ENCODE measurements at places on chromosomes 7 and 10. TPM values are rescaled to one million over a fixed set of nuclear protein-coding genes. Genes with fewer than 3 reads are reported as not detected.

The NSUN6 gene
- 13.0 TPM for total RNA-seq

The NPC1L1 gene
- total RNA-seq: 0.28 TPM

The VPS37D gene
- 8.0 TPM for total RNA-seq

The TCTN3 gene
- 29.5 TPM for total RNA-seq

The AGR3 gene
- total RNA-seq: not detected

GRCh38 chr10:81179805-81180452 lies 642.2 kb downstream of the SH2D4B start:
- H3K4me1 ChIP-seq: no peaks in the 10 kb centered on the region
- H3K27ac ChIP-seq: no peak overlapping the region
- DNase-seq: no peak

DNA sequence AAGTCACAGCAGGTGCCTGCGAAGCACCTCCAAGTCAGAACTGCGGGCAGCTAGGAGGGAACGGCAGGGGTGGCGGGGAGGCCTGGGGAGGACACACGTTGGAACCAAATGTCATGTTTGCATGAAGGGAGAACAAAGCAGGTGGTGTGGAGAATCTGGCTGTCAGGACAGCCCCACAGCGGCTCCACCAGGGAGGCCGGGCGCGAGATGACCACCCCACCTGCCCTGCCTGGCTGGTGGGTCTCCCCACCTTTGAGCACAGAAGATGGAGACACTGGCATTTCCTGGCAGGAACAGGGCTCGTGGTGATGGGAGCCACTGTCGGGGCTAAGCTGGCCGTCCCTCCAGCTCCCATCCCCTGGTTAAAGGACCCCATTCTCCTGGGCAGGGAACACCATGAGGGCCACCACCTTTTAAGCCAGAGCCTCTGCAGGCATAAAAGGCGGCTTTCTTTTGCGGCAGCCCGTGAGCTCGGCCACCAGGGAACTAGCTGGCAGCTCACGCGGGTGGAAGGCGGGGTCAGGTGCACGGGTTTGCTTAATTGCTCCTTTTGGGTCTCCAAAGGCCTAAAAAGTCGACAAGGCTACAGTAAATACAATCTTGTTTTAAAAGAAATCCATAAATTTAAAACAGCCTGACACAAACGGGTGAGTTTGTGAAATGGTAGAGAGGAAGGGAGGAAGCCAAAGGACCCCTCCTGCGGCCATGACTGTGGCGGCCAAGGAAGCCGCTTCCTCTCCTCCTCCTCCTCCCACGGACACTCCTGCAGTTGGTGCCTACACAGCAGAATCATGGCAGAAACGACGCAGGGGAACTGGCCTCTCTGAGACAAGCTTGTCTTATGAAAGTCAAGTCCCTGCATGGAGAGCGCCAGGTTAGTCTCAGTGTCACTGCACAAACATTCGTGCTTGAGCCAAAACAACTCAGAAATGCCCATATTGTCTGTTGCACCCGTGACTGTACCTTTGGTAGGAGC lies 213.8 kb downstream of the DNAJB6 start:
- DNase-seq: no peak
- no peaks in the 10 kb centered on the region for H3K4me1 ChIP-seq
- H3K27ac ChIP-seq: no peak overlapping the region
- H3K4me3 ChIP-seq: no peak overlapping the region
- no peaks in the 10 kb centered on the region for H3K36me3 ChIP-seq

DNA sequence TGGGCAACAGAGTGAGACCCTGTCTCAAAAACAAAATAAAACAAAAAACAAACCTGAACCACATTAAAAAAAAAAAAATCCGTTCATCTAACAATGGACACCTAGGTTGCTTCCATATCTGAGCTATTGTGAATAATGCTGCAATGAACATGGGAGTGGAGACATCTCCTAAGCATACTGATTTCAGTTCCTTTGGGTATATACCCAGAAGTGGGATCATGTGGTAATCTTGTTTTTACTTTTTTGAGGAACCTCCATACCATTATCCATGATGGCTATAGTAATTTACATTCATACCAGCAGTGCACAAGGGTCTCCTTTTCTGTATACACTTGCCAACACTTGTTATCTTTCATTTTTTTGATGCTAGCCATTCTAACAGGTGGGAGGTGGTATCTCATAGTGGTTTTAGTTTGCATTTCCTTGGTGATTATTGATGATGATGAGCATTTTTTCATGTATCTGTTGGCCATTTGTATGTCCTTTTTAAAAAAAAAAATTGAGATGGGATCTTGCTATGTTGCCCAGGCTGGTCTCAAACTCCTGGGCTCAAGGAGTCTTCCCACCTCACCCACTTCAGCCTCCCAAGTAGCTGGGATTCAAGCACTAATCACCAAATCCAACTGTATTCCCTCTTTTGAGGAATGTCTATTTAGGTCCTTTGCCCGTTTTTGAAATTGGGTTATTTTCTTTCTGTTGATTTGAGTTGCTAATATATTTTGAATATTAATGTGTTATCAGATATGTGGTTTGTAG lies 17.5 kb downstream of the CDK13 start:
- H3K36me3 ChIP-seq: no peaks in the 10 kb centered on the region
- no peak overlapping the region for H3K4me3 ChIP-seq
- no peak overlapping the region for H3K27ac ChIP-seq
- no peak for DNase-seq

GRCh38 chr7:97215556-97215955 lies 98.1 kb downstream of the SDHAF3 start:
- H3K36me3 ChIP-seq: no peaks in the 10 kb centered on the region
- no peaks in the 10 kb centered on the region for H3K4me1 ChIP-seq
- no peak overlapping the region for H3K4me3 ChIP-seq
- no peak overlapping the region for H3K27ac ChIP-seq

DNA sequence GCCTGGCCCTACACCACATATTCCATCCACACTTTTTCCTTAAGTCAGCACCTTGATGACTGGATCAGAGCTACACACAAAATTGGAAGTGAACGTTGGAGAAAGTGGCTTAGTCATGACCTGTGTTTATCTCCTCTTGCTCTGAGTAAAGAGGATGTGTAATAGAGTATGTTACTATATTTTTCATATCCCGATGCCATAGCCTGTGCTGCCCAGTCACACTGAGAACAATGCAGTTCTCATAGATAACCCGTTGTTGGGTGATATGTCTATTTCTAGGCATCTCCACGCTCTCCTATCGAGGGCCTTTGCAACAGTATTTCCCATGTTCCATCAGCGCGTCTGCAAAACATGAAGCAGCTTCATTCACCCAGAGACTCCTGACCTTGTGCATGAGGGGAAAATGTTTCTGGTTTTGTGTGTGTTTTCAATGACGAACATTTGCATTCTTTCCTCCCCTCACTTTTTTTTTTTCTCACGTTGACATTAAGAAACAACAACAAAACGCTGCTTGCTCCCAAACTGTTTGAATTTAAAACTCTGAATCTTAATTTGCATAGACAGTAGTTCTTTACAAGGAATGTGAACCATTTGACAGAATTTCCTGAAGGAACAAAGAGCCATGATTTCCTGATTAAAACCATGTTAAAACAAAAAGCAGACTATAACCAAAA lies 43.4 kb downstream of the GRK5 start:
- peak; percentile 27 for DNase-seq
- H3K27ac ChIP-seq: peak overlapping the region; percentile 10
- H3K36me3 ChIP-seq: no peaks in the 10 kb centered on the region
- H3K27me3 ChIP-seq: no peaks in the 10 kb centered on the region
- no peak overlapping the region for H3K4me3 ChIP-seq
- H3K4me1 ChIP-seq: peaks cover 48% of the 10 kb centered on the region

DNA sequence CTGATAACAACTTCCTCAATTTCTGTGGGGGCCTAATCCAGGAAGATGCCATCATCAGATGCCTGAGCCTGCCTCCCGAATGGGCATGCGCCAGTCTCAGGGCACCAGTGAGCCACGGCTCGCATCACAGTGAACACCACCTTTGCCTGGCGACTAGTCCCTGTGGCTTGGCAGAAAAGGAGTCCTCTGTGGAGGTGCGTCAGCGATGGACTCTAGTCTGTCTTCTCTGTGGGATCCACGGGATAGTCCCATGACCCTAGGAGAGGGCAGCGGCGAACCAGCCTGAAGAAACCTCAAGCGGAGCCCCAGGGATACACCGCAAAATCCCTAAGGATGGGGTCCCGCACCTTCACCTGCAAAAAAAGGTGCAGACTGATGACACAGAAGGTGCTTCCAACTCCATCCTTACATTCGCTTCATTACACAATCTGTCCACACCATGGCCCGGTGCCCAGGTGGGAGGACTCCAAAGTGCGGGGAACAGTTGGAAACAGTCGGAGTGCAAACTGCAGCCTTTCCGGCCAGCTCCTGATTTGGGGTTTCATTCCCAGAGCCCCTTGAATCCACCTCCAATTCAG lies 35.1 kb upstream of the ZNF273 start:
- H3K27me3 ChIP-seq: no peaks in the 10 kb centered on the region
- no peak overlapping the region for H3K4me3 ChIP-seq
- no peak overlapping the region for H3K27ac ChIP-seq
- H3K4me1 ChIP-seq: peaks cover 1% of the 10 kb centered on the region
- H3K36me3 ChIP-seq: no peaks in the 10 kb centered on the region
- DNase-seq: no peak

GRCh38 chr7:19709249-19709578 lies 377 bp upstream of the POLR1F start:
- H3K27ac ChIP-seq: peak overlapping the region; percentile 35
- H3K36me3 ChIP-seq: peaks cover under 1% of the 10 kb centered on the region
- peaks cover 5% of the 10 kb centered on the region for H3K4me1 ChIP-seq
- H3K27me3 ChIP-seq: no peaks in the 10 kb centered on the region
- no peak for DNase-seq
- peak overlapping the region; percentile 88 for H3K4me3 ChIP-seq

- no peak for DNase-seq
- H3K4me1 ChIP-seq: no peaks in the 10 kb centered on the region
- no peaks in the 10 kb centered on the region for H3K27me3 ChIP-seq
These were observed 30.6 kb upstream of the RAPGEF5 start for GRCh38 chr7:22387583-22387982.

DNA sequence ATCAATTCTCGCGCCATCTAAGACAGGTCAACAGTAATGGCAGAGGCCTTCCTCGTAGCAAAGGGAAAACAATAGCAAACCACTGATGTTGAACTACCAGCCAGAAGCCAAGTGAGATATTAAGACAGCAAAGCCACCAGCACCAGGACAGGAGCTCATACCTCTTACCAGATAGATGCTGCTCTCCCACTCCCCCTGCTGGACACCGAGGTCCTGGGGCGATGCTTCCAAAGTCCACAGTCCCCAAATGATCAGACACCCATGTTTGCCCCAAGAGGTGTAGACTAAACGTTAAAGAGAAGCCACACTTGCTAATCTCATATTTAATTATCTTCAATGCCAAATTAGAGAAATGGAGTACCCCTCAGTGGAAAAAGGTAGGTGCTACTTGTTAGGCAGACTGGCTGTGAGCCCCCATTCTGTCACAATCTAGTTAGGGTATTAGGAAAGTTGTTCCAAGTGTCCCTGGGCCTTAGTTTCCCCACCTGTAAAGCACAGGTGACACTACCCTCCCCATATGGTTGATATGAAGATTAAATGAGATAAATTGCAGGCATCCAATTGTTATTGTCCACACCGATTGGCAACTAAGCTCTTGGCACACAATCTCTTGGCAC lies 39.9 kb downstream of the TOMM7 start:
- peaks cover 2% of the 10 kb centered on the region for H3K4me1 ChIP-seq
- H3K27me3 ChIP-seq: no peaks in the 10 kb centered on the region
- no peaks in the 10 kb centered on the region for H3K36me3 ChIP-seq
- H3K27ac ChIP-seq: no peak overlapping the region
- DNase-seq: no peak

- no peaks in the 10 kb centered on the region for H3K27me3 ChIP-seq
- H3K36me3 ChIP-seq: no peaks in the 10 kb centered on the region
- no peaks in the 10 kb centered on the region for H3K4me1 ChIP-seq
- no peak for DNase-seq
- H3K4me3 ChIP-seq: no peak overlapping the region
- no peak overlapping the region for H3K27ac ChIP-seq
These were observed 357.5 kb downstream of the ZWINT start for GRCh38 chr10:56003555-56003954.

DNA sequence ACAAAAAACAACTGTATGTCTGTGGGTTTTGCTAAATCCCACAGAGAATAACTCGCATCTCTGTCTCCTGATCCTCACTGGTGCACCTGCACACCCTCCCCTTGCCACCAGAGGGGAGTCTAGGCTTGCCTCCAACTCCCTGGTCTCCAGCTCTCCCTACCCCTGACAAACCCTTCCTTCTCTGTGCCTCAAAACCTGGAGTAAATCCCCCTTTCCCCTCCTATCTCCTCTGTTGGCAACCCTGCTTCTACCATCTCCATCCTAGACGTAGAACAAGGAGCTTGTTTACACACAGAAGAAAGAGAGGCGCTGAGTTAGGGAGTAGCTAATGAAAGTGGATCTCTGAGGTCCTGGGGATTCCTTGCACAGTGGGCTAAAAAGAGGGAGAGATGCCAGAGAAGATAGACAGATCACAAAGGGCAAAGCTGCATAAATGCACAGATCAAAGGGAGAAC lies 6.0 kb downstream of the MBLAC1 start:
- H3K4me3 ChIP-seq: no peak overlapping the region
- H3K4me1 ChIP-seq: peaks cover 2% of the 10 kb centered on the region
- H3K27ac ChIP-seq: no peak overlapping the region

All from ovary (tissue), 10 donors.